ENCODE measurements at places on chromosomes 7 and 10.

- DNase-seq = peak; percentile 72
Measured at GRCh38 chr7:90404777-90405176, 1.5 kb downstream of the CLDN12 start.

GRCh38 chr7:110407242-110407641 is 683.7 kb upstream of the LRRN3 start:
- DNase-seq = no peak

- no peak for DNase-seq
Measured at GRCh38 chr7:38934051-38934450, 25.1 kb upstream of the VPS41 start.

- DNase-seq = no peak
Measured at GRCh38 chr7:135800560-135800959, 51.9 kb upstream of the FAM180A start.

DNA sequence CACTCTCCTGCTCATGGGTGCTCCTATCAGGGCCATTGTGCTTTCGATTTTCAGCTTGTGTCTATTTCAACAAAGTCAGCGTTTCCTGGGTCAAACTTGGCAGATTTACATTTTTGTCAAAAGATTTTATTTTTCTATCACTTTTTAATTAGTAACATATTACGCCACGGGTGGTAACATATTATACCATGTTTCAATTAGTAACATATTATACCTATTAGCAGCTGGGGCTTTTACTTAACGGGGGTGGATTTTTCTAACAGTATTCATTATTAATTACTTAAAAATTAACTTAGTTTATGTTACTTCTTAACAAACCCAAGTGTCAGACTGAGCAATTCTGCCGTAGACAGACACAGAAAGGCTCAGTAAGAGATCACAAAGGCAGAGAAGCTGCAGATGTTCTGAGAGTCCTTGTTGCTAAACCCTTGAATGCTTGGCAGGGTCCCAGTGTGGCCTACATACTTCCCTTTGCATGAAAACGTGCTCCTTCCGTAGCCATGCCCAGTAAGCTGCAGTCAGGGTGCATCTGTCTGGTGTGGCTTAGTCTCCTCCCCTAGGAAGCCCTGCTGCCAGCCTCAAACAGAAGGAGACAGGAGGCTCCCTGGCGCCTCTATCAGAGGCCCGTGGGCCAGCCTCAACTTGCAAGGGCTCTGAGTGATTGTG is 263.1 kb upstream of the CXCL12 start:
- DNase-seq = peak; percentile 68

GRCh38 chr10:73060738-73061635 is 35.7 kb downstream of the P4HA1 start:
- peak; percentile 43 for DNase-seq

GRCh38 chr10:120400601-120401000 is 56.4 kb upstream of the PLPP4 start:
- DNase-seq = peak; percentile 16

DNA sequence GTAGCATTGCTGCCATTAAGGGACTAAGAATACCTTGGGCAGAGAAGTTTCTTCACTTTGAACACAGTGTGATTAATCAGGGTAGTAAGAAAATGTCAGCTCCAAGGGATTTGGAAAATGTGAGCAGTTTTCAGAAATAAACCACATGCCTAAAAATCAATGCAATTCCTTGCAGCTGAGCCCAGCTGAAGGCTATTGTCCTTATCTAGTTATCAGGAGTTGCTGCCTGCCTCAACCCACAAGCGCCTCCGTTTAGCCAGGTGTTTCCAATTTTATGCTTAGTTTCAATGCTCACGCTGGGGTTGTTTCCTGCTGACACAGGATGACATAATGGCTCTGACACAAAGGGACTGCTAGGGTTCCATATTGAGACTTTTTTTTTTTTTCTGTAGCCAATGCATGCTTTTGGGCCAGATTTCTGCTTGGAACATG is 132.3 kb upstream of the ANK3 start:
- peak; percentile 55 for DNase-seq

DNA sequence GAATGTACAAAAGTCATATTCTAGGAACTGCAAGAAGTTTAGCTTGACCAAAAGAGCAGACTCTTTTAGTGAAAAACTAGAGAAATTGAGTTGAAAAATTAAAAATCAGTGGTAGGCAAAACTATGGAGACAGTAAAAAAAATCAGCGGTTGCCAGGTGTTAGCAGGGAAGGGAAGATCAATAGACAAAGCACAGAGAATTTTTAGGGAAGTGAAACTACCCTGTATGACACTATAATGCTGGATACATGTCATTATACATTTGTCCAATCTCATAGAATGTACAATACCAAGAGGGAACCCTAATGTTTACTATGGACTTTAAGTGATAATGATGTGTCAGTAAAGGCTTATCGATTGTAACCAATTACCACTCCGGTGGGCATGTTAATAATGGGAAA is 761.9 kb downstream of the MAGI2 start:
- DNase-seq = no peak

GRCh38 chr10:20228729-20229128 is 412.5 kb downstream of the PLXDC2 start:
- no peak for DNase-seq

DNA sequence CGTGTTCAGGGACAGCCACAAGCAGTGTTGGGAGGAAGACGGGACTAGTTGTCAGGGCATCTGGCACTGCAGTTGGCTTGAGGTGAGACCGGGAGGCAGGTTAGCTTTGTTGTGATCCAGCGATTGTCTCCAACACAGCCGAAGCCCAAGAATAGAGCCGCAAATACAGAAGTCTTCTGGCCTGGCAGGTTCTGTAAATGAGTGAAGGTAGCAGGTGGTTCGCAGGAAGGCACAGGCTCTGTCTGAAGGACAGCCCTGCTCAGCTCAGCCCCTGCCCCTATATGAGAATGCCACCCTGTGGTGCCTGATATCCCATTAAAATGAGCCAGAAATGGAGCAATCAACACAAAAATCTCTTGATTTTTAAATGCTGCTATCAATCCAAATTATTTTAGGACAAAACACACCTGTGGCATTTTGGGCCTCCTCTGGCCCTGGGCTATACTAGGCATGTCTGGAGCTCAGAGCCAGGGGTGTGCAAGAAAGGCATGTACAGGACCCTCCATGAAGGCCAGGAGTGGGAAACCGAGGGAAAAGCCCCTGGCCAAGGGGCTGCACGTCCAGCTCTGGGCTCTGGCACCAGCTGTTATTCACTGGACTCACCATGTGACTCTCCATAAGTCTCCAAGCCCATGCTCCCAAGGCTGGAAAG is 11.2 kb upstream of the C10orf71 start:
- DNase-seq = no peak

- DNase-seq = no peak
Measured at GRCh38 chr10:117554241-117554814, 11.8 kb downstream of the EMX2 start.

DNA sequence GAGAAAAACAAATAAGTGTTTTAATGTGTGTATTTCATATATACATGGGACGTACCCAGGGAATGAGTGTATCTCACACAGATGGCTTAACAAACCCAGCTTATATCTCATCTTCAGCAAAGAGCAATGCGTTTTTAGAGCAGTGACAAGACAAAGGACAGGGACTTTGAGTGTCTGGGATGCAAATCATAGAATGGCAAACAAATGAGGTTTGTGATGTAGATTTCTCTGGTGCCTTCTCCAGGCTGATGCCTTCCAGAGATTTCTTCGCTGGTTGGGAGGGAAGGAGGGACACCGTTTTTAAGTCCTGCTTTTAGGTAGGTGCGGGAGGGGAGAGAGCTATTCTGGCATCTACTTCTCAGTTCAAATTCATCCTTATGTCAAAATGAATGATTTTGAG is 16.6 kb downstream of the LANCL2 start:
- no peak for DNase-seq

- DNase-seq = peak; percentile 63
Measured at GRCh38 chr10:102633287-102633686, 11.0 kb upstream of the TRIM8 start.

DNA sequence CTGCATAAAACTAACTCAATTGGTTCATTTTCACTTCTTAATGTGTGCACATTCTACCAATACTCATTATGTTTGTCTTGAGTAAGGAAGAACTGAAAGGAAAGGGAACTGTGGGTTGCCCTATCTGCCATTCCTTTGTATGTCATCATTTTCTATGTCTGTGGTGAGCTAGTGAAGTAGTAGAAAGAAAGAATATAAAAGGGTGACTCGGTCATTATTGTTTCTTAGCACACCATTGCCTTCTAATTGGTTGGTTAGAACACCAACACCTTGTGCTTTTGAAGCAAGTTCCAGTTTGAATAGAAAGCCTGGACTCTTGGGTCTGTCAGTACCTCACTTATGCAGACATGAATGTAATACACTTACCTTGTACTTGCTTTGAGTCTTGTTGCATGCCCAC is 64.3 kb upstream of the MDFIC start:
- no peak for DNase-seq

DNA sequence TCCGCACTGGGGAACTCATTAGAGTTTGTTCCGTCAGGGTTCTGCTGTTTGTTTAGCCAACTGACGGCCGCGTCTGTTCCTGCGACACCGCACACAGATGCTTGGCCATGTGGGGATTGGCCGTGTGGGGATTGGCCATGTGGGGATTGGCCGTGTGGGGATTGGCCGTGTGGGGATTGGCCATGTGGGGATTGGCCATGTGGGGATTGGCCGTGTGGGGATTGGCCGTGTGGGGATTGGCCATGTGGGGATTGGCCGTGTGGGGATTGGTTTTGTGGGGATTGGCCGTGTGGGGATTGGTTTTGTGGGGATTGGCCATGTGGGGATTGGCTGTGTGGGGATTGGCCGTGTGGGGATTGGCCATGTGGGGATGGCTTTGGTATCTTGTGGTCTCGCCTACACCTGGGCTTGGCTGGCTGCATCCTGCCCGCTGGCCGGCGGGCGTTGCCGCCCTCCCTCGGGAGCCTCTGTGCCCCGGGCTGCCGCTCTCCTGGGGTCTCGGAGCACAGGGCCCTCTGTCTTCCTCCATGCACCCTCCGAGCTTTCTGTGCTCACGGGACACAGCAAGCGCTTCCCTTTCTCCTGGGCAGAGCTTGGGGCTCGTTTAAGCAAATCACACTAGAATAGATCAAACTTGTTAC is 62.5 kb downstream of the NKX6-2 start:
- DNase-seq = no peak

GRCh38 chr7:50591480-50592438 is 26.6 kb upstream of the DDC start:
- DNase-seq = no peak

DNA sequence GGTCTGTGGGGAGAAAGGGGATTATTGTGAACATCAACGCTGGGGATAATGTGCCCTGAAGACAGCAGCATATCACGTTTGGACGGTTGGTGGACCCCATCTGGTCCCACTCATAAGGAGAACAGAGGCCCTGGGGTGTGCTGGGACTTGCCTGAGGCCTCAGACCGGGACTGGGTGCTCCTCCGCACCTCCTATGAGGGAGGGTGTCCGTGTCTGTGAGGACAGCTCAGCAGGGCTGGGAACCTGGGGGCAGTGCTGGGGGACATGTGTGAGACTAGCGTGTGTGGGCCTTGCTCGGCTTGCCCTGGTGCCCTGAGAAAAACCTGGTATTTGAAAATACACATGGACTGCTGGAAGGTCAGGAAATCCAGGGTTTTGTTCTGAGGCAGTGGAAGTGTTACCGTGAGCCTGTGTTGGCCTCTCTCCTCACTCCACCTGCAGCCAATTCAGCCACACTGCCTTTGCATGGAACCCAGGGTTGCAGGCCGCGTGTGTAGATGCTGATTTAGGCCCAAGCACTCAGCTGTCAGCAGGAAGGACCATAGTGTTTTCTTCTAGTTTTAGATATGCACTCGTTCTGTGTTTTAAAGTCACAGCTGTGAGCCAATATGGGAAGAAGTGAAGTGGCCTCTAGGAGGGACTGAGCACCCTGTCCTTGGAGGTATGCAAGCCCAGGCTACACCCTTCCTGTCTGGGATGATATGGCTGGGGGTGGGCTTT is 13.4 kb upstream of the SH2D4B start:
- no peak for DNase-seq

GRCh38 chr7:94445696-94446194 is 51.0 kb downstream of the COL1A2 start:
- DNase-seq = no peak

- no peak for DNase-seq
Measured at GRCh38 chr10:69469976-69470375, 18.7 kb downstream of the TSPAN15 start.

DNA sequence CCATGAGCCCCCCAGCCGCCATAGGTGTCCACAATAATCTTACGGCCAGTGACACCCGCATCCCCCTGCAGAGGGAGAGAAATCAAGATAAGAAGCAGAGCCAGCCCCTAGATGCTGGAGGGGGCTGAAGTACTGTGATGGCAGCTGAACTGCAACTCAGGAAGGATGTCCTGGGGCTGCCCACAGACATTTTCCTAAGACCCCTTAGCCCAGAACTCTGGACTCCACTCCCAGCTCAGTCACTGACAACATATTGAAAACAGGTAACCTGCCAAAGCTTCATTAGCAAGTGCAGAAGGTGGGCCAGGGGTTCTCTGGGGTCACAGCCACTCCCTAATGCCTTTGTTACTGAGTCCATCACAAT is 14.3 kb downstream of the MAT1A start:
- no peak for DNase-seq

DNA sequence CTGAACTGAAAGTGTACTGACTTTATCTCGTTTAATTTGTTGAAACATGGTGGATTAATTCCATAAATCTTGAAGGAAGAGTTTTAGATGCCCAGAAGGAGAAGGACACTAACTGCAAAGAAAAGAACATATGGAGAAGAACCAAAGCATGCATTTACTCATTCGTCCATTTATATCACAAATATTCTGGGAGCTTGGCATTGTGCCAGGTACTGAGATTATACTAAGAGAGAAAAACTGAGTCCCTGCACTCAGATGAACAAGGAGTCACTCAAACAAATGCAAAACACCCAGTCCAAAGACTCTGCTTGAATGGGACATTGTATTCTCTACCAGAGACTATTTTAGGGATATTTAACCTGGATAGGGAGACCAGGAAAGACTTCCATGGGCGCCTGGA is 588.0 kb upstream of the MGMT start:
- no peak for DNase-seq

- DNase-seq = peak; percentile 73
Measured at GRCh38 chr10:12193193-12193592, 2.5 kb downstream of the NUDT5 start.

DNA sequence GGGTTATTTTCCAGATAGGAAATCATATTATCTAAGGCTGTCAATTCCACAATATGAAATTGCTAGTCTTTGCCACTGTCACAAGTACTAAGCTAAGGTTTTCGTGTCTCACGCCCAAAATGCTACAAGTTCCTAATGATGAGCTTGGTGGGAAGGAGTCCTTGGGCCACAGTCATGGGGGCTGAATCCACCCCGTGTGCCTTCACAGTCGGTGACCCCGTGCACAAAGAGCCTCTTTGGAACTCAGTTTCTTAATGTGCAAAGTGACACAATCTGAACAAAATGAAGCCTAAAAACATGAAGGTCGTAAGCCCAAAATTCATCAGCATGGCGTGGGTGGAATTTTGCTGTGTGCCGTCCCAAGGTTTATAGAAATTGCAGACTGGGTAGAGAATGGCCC is 337.0 kb upstream of the GALNT17 start:
- no peak for DNase-seq

- DNase-seq = peak; percentile 98
Measured at GRCh38 chr7:73715648-73716317, 3.7 kb downstream of the STX1A start.
